ENCODE measurements at places on chromosomes 12 and 14.

DNA sequence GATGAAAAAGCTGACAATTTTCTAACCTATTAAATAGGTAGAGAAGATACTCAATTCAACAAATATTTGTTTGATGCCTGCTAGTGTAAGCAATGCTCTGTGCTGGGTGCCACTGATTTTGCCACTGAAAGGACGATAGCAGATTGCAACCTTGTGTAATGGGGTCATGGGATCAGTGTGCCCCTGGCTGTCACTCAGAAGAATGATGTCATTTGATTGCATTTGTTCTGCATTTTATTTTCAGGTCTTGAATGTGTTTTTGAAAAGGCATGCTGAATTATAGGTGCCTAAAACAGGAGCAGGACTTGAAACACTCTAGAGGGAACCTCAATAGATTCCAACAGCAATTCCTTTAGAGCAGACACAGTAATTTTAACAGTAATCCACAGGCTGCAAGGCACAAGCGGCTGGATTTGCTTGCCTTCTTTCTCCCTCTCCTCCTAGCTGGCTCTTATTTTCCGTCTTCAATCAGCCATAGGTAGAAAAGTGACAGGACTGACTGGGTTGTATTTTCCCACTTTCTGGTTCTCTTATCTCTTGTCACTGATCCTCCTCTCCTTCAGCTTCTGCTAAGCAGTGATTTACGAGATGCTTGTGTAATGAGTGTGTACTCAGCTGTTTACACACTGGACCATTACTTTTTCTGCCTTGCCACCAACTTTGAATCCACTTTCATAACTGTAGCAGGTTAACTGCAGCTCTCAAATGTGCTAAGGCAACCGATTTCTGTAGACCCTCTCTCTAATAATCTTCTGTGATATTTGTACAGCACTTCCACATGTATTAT is 4.1 kb downstream of the PLXNC1 start:
- DNase-seq = no peak

GRCh38 chr14:105030194-105030593 is 9.3 kb upstream of the CDCA4 start:
- no peak for DNase-seq

DNA sequence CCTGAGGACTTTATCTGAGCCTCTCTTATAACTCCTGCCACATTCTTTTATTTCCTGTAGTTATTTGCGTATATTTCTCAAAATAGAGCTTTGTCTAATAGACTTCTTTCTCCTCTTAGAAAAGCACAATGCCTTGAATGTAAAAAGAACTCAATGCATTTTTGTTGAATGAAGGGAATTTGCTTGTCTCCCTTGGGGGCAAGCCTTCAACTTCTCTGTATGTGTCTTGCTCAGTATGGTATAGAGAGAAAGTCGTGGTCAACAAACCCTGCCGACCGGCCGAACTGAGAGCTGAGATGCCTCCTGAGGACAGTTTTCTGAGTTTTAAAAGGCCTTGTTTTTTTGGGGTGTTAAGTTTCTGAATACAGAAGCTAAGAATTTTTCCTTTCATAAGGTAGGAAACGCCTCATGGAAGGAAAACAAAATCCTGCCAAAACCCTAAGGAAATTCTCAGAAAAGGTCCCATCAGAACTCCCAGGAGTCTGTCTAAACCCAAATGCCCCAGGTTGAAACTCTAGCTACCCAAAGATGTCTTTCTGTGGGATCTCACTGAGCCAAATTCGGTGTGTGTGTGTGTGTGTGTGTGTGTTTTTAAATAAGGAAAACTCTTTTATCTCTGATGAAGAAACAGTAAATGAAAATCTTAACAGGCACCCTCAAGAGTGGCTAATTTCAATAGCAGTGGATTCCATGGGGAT is 136.6 kb downstream of the C12orf75 start:
- DNase-seq = no peak

GRCh38 chr14:61451491-61451890 is 130.1 kb downstream of the PRKCH start:
- DNase-seq = no peak

DNA sequence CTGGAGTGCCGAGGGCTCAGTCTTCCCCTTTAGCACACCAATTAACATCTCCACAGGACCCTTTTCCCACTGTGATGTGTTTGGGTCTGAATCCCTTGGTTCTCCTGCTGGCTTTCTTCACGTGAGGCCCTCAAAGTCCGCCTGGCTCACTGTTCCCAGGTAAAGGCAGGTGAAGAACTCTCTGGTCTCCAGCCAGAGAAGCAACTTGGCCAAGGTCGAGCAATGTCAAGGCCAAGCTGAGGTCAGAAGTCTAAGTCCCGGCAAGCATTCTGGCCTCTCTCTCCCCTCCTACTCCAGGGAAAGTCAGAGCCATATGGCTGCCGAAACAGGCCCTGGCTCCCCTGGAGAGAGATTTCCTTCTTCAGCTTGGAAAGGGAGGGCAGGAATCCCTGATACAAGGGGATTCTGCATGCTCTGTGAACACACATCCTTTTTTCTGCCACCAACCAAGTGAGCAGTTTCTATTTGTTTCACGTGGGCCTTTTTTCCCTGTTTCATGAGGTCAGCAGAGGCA is 61.4 kb upstream of the ESRRB start:
- no peak for DNase-seq

- DNase-seq = no peak
Observed at GRCh38 chr12:23628806-23629205, 320.7 kb downstream of the SOX5 start.

- DNase-seq = peak; percentile 6
Observed at GRCh38 chr12:8544295-8544694, 3.6 kb upstream of the CLEC4E start.

DNA sequence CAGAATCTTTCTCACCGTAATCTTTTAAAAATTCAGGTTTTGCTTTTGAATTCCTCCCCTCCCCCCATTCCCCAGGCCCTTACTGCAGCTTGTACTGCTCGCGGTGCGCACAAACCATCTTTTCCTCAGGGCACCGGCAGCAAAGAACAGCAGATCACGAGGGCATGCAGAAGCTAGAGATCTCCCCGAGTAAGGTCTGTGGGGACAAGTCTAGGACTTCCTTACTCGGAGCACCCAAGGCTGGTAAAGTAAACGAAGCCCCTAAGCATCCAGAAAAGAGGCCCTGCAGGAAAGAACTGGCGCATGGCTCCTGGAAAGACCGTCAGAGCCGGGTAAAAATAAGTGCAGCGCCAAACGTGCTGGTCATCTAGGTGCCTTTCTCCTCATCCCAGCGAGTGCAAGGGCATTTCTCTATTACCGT is 727 bp downstream of the LDHB start:
- DNase-seq = no peak

- no peak for DNase-seq
Observed at GRCh38 chr14:23408307-23408630, 196 bp upstream of the MYH6 start.

DNA sequence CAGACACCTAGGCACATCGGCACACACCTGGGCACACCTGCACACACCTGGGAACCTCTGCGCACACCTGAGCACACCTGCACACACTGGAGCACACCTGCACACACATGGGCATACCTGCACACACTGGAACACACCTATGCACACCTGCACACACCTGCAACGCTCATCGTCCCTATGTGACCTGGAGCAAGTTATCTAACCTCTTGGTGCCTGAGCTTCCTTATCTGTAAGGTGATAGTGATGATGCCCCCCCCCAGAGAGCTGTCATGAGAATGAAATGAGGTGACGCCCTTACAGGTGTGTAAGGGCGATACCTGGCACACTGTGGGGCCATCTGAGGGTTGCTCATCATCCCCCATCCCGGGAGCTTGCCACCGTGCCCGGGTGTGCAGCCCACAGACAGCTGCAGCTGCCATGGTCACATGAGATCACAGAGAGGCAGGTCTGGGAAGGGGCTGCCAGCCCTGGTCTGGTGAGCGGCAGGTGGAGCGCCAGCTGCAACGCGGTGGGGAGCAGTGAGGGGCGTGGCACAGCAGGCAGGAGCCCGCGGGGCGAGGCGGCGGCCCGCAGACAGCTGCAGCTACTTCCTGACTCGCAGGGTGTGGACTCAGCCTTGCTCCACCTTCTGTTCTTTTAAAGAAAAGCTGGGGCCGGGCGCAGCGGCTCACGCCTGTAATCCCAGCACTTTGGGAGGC is 59.9 kb upstream of the FBRSL1 start:
- DNase-seq = no peak

GRCh38 chr14:68662392-68662791 is 130.5 kb downstream of the ZFP36L1 start:
- DNase-seq = no peak

DNA sequence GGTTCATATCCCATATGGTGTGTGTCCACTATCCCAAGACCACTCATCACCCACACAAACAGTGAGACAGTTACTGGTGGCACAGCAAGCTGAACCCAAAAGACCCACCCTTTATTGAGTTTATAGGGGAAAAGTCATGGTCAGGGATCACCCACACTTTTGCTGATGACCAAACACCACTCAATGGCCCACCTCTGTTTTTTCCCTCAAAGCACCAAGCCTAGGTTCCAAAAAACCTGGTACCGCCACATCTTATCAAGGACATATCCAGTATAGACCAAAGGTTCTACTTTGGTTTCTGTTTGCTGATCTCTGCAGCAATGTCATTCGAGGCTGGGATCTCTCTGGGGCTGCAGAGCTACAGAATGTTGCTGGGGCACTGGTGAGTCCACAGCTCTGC is 19.7 kb upstream of the OR6S1 start:
- DNase-seq = no peak

GRCh38 chr14:80780500-80780899 is 161.0 kb downstream of the CEP128 start:
- DNase-seq = no peak

- DNase-seq = no peak
Observed at GRCh38 chr12:111314953-111315539, 53.8 kb downstream of the PHETA1 start.

DNA sequence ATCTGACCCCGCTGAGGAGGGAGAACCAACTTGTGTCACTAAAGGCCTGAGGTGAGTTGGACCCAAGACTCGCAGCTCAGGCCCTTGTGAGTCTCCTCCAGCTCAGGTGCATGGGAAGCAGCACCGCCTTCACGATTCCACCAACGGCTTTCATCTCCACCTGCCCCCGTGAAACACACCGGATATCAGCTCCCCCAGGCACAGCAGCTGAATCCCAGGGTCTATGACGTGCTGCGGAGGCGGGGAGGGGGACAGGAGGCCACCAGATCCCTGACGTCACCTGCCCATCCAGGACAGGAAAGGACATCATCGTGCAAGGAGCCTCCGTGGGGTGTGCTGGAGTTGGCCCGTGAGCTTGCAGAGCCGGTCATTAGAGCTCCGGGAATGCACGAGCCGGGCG is 18.5 kb upstream of the SFSWAP start:
- DNase-seq = no peak

- no peak for DNase-seq
Observed at GRCh38 chr12:105704787-105705186, 374.3 kb downstream of the C12orf75 start.

DNA sequence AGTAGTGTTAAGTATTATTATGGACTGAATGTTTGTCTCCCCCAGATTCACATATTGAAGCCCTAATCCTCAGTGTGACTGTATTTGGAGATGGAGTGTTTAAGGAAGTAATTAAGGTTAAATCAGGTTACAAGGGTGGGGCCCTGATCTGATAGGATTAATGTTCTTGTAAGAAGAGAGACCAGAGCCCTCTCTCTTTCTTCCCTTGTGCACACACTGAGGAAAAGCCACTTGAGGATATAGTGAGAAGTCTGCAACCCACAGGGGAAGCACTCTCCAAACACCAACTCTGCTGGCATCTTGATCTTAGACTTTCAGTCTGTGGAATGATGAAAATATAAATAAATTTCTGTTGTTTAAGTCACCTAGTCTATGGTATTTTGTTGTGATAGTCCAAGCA is 2.2 kb upstream of the KLRG1 start:
- no peak for DNase-seq

DNA sequence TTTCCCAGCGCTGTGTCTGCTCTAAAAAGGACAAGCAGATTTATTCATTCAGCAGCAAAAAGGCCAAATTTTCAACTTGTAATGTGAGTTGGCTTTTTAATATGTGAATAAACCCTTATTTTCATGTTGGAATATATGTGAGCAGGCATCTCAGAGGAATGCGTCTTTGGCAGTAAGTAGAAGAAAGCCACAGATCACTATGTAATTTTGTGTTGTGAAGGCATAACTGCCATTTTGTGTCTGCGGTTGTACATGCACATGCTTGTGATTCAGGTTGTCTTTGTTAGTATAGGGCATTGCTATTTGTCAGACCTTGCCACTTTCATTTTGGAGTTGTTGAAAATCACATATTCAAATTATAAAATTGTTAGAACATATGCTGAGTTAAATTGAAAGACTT is 398.8 kb upstream of the RGS6 start:
- DNase-seq = no peak

DNA sequence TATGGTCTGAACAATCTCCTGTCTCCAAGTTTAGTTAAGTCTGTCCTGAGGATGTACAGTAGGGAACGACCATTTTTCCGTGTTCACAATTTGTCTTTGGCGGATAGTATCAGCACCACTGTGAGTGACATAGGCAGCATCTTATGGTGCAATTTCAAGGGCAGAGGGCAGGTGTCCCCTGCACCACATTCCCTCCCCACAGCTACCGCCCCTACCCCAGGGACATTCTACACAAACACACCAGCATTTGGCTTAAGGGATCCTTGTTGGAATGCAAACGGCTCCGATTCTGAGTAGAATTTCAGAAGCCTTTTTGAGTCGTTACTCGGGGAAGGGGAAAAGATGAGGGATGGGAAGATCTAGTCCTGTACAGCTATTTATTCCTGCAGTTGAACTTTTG is 25.1 kb upstream of the DICER1 start:
- DNase-seq = no peak

- peak; percentile 47 for DNase-seq
Observed at GRCh38 chr12:119802472-119802871, 74.6 kb downstream of the CIT start.

GRCh38 chr14:61470261-61470960 is 149.0 kb downstream of the PRKCH start:
- peak; percentile 64 for DNase-seq

DNA sequence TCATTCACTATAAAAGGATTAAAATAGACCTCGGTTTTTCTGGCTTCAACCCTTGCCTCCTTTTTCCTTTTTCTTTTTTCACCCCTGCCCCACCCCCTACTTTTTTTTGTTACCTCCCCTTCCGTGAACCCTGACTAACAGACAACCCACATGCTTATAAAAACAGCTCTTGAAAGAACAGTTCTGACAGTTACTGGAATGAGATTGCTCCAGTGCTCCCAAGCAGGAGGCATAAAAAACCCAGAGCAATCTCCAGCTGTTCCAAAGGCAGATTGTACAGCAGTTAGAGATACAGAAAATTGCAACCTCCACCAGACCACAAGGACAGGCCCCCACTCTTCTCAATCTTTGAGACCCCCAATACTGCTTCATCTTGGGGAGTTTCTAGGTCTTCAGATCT is 29.9 kb upstream of the TMEM260 start:
- no peak for DNase-seq

- DNase-seq = no peak
Observed at GRCh38 chr14:56181681-56182085, 63.5 kb downstream of the PELI2 start.

DNA sequence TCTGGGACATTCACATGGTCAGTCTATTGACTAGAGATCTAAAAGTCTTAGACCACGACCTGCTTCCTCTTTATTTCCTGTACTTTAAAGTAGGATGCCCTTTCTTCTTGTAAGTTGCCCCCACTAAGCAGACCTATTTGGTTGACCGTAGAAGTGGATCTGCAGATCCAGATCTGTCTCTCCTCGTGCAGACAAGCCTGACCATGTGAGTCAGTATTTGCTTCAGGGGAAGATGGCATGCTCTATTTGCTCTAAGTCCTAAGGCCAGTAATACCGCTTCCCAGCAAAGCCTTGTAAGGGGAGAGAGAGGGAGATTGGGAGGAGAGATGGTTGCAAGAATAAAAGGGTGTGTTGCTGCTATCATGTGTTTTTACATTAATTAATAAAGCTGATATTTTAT is 46.8 kb downstream of the KCNC2 start:
- no peak for DNase-seq

Data from GM04503 (cell line).